ENCODE measurements at places on chromosomes 7 and 10. TPM values are rescaled to one million over a fixed set of nuclear protein-coding genes. Genes with fewer than 3 reads are reported as not detected.

- peaks cover 2% of the 10 kb centered on the region for H3K4me1 ChIP-seq
- DNase-seq: no peak
- H3K36me3 ChIP-seq: no peaks in the 10 kb centered on the region
Measured at GRCh38 chr7:35729061-35729783, 34.3 kb upstream of the HERPUD2 start.

DNA sequence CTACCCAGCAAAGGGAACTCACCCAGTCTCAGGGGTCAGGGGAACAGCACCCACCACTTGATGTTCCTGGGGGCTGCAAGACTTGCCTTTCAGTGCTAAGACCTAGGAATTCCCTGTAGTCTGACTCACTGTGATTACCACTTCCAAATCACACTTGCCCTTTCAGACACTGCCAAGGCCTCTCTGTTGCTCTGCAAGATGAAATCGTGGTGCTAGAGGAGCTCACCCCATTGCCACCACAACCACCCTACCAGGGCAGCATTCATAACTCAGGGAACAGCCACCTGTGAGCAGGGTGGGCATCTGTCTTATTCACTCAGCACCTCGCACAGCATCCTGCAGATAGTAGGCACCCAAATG, 36.5 kb downstream of the XPNPEP1 start:
- H3K27me3 ChIP-seq: no peaks in the 10 kb centered on the region
- peak; percentile 26 for DNase-seq
- no peak overlapping the region for H3K4me3 ChIP-seq
- H3K27ac ChIP-seq: peak overlapping the region; percentile 63

- no peaks in the 10 kb centered on the region for H3K36me3 ChIP-seq
- H3K4me1 ChIP-seq: no peaks in the 10 kb centered on the region
- no peak for DNase-seq
- no peak overlapping the region for H3K4me3 ChIP-seq
- H3K27me3 ChIP-seq: no peaks in the 10 kb centered on the region
Measured at GRCh38 chr7:68441645-68442044, 1156.6 kb upstream of the AUTS2 start.

- DNase-seq: no peak
- H3K36me3 ChIP-seq: no peaks in the 10 kb centered on the region
- H3K27ac ChIP-seq: no peak overlapping the region
- no peaks in the 10 kb centered on the region for H3K4me1 ChIP-seq
- no peaks in the 10 kb centered on the region for H3K27me3 ChIP-seq
Measured at GRCh38 chr7:125256446-125256845, 326.8 kb upstream of the POT1 start.

LIPN gene
- not detected for total RNA-seq

MBL2 gene
- not detected for total RNA-seq

DENND2A gene
- total RNA-seq: 7.8 TPM
